ENCODE measurements at places on chromosomes 5 and 9. TPM values are rescaled to one million over a fixed set of nuclear protein-coding genes. Genes with fewer than 3 reads are reported as not detected.

Gene FOXD4
- polyA plus RNA-seq, result 0.32 TPM

Gene C9orf153
- 0.16 TPM for polyA plus RNA-seq

Gene GPSM1
- polyA plus RNA-seq, result 30.7 TPM

Gene RPL37
- 2,005 TPM for polyA plus RNA-seq

Gene SAXO1
- 0.26 TPM for polyA plus RNA-seq

Gene ADAMTS12
- polyA plus RNA-seq, result 15.6 TPM

Gene SLC36A2
- polyA plus RNA-seq, result 4.9 TPM

Gene GZMA
- 0.69 TPM for polyA plus RNA-seq

Gene AK8
- polyA plus RNA-seq, result 4.3 TPM

Gene ZDHHC11
- polyA plus RNA-seq, result 6.4 TPM

Gene GPR150
- not detected for polyA plus RNA-seq

Gene LRRC14B
- polyA plus RNA-seq, result not detected

DNA sequence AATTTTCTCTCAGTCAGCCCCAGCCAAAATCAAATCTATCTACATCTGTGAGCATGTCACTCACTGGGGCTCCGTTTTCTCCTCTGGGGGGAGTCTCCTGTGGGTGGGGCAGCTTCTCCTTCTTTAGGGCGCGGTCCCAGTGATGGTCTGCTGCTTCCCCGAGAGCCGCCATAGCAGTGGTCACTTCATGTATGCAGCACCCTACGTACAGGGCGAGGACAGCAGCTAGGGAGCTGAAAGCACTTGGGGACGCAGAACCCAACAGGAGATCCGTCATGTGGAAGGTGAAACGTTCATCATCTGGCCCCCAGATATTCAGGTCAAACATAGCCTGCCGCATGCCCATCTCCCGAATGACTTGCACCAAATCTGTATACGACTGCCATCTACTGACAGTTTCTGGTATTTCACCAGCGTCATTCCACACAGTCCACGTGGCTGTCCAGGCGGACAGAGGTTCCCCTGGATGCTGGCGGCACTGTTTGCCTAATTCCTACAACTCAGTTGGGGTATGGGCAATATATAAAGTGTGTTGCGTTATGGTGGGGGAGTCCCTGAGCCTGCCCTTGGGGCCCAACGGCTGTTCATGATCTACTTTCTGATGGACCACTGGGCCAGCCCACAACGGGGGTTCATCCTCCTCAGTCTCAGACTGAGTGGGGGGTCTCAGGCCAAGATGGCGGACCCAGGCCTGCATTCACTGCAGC lies 795.0 kb downstream of the EFNA5 start:
- no peak for DNase-seq

DNA sequence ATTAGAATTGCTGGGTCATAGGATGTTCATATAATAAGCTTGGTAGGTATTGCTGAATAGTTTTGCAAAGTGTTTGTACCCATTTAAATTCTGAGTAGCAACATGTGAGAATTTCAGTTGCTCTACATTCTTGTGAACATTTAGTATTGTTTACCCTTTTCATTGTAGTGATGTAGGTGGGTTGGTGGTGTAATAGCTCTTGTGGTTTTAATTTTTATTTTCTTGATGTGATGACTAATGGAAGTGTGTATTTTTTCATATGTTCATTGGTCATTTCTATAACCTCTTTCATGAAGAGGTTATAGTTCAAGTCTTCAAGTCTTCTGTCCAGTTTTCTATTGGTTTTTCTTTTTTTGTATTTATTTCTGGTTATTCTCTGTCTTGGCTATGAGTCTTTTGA lies 34.4 kb downstream of the RASA1 start:
- no peak for DNase-seq

- DNase-seq, result peak; percentile 72
Observed at GRCh38 chr9:33225319-33226147, 14.4 kb upstream of the SPINK4 start.

- no peak for DNase-seq
Observed at GRCh38 chr9:113634596-113635515, 171.3 kb downstream of the RGS3 start.

DNA sequence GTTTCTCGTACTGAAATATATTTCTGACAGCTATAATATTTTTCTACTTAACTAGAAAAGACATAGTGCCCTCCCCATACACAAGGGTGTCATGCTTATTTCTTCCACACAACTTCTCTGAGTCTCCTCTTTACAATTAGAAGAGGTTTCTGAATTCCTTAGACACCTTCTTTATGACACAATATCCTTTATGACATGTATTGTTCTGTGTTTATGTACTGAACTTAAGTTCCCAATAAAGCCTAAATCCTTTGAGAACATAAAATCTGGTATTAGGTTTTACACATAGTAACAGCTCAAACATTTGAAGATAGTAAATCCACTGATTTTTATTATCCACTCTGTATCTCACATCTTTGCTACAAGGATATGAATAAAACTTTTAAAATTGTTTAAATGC lies 32.5 kb downstream of the GRAMD2B start:
- no peak for DNase-seq

GRCh38 chr9:77679661-77680368 lies 31.7 kb upstream of the GNA14 start:
- DNase-seq, result no peak

DNA sequence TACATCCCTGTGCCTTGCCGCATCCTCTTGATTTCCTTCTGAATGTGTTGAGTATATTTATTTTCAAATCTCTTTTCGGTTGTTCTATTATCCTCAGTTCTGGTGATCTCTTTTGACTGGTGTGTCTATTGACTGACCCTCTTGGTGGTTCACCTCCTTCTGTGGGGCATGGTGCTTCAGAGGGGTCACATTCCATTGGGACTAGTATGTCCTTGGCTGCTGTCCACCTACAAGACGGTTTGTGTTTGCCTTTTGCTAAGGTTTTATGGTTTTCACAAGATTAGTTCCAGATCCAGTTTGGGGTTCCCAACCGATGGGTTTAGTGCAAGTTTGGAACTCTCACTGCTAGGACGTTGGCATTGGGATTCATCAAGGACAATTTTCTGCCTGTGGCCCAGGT lies 66.6 kb downstream of the PHF2 start:
- DNase-seq, result no peak

GRCh38 chr5:12016159-12016746 lies 112.0 kb upstream of the CTNND2 start:
- no peak for DNase-seq

DNA sequence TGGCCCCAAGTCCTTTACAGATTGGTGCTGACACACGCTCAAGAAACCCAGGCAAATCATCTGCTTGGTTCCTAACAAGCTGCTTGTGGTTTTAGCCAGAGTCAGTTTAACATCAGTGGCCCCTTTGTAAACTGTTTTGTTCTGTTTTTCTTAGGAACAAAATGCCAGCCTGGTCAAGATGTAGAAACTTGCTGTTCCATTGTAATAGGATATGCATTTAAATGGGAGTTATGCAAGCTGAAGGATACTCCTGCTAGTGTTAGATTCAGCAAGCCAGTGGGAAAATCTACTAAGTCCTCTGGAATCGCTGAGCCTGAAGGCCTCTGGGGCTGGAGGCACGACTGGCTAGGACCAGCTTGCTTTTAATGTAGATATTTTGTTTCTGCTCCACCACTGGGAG lies 391.1 kb downstream of the TLE4 start:
- DNase-seq, result no peak

DNA sequence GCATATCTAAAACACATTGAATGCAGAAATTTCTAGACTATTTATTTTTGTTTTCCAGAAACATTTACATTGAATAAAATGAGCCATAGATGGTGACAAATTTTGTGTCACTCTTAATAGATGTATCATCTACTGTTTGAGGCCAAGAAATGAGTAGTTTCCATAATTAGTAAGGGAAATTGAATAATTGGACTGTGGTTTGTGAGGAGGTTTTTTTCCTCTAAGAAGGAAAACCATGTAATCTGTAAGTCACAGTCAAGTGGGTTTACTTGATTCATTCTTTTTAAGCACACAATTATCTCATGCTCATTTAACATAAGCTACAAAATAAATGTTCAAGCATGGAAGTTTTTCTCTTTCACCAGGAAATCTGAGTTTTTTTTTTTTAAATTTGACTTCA lies 876.4 kb downstream of the NR2F1-AS1 start:
- no peak for DNase-seq

- no peak for DNase-seq
Observed at GRCh38 chr5:174732036-174733020, 7.9 kb downstream of the MSX2 start.

GRCh38 chr5:77925503-77925902 lies 149.4 kb upstream of the TBCA start:
- no peak for DNase-seq

DNA sequence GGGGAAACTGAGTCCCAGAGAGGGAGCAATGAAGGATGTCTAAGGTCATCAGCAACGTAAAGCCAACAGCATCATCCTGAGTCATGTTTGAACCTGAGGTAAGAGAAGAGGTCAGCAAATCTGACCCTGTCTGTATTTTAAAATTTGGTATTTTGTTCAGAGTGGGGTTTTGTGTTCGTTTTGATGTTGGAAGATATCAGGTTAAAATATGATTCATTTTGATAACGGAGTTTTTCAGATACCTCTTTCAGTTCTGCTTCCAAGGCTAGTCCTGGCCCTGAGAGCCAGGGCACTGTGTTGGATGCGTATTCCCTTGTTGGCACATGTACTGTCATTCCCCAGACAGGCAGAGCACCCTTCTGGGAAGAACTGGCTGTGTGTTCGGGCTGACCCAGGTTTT lies 291.0 kb downstream of the NSG2 start:
- DNase-seq, result no peak

- DNase-seq, result no peak
Observed at GRCh38 chr9:136375096-136375495, 1.6 kb upstream of the CARD9 start.
